Hematopoietic multipotent progenitor cell treated with erythropoietin and hydrocortisone succinate and interleukin-3 and kit ligand, for 8 days (in vitro differentiated cells): ENCODE measurements at places on chromosomes 11 and 22.

- DNase-seq: no peak
Measured at GRCh38 chr11:19447150-19447566, 206.4 kb upstream of the E2F8 start.

- no peak for DNase-seq
Measured at GRCh38 chr11:134562941-134563471, 151.0 kb upstream of the B3GAT1 start.

DNA sequence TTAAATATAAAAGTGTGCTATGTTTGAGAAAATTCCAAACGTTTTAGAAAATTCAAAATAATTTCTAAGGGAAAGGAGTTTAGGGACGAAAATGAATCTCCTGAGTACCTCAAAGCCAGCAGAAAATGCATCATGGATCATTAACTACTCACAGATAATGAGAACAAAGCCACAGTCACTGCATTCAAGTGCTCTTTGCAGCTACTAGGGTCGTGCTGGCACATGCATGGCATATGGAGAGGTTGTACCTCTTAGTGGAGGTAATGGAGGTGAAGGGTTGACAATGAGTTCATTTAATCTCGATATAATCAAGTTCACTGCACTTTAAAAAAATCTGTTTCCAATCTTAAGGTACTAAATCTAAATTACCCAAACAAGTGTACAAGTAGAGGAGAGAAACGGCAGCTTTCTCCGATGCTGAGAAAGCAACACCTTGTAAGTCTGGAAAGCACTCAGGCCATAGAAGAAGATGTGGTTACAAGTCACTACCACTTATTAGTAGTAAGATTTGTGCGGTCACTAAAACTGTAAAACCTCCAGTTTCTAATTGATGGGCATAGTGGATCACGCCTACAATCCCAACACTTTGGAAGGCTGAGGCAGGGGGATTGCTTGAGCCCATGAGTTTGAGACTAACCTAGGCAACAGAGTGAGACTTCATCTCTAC lies 261.1 kb upstream of the ANO3 start:
- DNase-seq: no peak

DNA sequence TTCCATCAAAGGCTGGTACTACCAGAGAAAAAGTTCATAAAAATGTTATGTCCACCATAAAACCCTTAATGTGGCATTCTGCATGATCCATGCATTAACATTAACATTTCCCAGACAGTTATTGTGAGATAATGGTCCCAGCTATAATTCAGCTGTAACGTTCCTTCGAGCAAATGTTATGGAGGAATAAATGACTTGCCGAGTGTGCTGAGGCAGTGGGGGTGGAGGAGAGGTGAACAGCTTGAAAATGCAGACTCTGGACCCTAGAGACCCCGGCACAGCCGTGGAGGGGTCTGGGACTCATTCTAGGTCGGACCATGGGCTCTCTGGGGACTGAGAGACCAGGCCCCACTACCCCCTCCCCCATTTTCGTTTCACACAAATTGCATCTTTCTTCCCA lies 141.9 kb downstream of the PKNOX2 start:
- no peak for DNase-seq

DNA sequence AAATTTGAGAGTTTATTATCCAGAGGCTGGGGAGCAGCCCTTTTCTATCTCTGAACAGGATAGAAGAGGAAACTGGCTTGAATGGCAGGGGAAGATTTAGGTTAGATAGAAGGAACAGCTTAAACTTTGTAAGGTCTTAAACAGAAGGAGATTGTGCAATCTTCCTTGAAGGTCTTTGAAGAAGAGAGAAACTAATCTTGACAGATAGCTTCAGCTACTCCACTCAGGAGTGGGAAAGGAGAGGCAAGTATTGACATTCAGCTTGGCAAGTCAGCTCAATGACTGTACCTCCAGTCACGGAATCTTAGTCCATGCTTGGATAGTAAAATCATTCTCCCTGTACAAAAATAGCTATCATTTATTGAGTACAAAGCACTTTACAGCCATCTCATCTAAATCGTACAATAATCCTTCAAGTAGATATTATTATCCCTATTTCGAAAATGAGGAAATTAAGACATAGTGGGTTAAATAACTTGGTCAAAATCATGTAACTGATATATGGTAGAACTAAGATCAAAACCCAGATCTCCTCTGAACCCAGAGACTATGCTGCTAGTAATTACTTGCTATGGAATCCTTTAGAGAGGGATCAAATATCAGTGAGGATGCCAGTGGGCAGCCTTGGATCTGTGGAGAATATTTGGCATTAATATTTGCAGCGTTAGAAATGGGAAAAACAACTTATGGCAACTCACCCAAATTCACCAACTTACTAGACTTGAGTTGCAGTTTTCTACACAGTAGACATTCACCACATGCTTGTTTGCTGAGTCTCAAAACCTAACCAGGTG lies 14.6 kb downstream of the C11orf97 start:
- DNase-seq: no peak
